ENCODE measurements at places on chromosomes 4 and X. TPM values are rescaled to one million over a fixed set of nuclear protein-coding genes. Genes with fewer than 3 reads are reported as not detected.

SLC9B2 gene
- 5.8 TPM for polyA plus RNA-seq

SAT1 gene
- 763 TPM for polyA plus RNA-seq

TEX13C gene
- not detected for polyA plus RNA-seq

AMTN gene
- not detected for polyA plus RNA-seq

F9 gene
- not detected for polyA plus RNA-seq

CXCL13 gene
- 5.2 TPM for polyA plus RNA-seq

OTUD6A gene
- not detected for polyA plus RNA-seq

CENPVL3 gene
- 0.76 TPM for polyA plus RNA-seq

GPC3 gene
- polyA plus RNA-seq: 75.8 TPM
